Stimulated activated CD8-positive, alpha-beta memory T cell treated with anti-CD3 and anti-CD28 coated beads, Interleukin-7, amount 100 ng/mL, for 1 hour (primary cell): ENCODE measurements at places on chromosomes 2 and 18.

- no peak for DNase-seq
Observed at GRCh38 chr18:2589345-2590068, 18.1 kb downstream of the NDC80 start.

- DNase-seq: no peak
Observed at GRCh38 chr2:147614471-147614870, 230.4 kb upstream of the ACVR2A start.

GRCh38 chr2:169573974-169574299 lies 272 bp upstream of the FASTKD1 start:
- DNase-seq: no peak

DNA sequence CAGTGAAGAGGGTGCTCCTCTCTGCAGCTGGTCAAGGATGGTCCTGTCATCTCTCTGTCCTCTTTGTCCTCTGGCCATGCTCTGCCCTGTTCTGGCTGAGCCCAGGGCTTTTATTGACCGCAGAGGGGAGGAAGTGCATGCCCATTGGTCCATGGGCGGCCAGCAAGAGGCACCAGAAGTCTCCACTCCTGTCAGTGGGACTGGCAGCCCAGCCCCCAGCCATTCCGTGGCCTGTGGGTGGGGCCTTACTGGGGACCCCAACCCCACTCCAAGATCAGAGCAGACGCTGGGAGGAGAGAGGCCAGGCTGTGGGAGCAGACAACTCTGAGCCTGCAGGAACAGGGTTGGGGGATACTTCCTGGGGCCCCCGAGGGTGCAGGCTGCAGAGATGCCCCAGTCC lies 156.9 kb downstream of the CTNNA2 start:
- no peak for DNase-seq

DNA sequence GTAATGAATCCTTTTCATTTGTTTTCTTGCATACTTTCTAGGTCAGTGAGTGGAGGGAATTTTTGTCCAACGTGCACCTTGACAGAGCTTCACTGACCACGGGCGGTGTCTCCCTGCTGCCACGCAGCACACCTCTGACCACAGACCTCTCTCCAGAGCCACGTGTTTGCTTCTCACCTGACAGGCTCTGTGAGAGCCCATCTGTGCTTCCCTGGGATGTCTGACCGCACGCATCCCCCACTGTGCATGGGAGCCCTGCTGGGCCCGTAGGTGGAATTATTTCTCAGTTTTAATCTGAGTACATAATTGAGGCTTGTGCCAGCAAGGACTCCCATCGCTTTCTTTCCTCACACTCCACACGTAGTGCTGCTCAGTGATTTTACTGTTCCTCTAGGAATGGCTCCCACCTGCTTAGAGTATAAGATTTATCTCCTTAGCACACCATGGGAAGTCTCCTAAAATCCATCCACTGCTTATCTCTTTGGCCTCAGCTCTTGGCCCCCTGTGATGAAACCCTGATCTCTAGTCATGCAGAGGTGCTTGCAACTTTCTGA lies 482.6 kb downstream of the TSN start:
- DNase-seq: no peak

DNA sequence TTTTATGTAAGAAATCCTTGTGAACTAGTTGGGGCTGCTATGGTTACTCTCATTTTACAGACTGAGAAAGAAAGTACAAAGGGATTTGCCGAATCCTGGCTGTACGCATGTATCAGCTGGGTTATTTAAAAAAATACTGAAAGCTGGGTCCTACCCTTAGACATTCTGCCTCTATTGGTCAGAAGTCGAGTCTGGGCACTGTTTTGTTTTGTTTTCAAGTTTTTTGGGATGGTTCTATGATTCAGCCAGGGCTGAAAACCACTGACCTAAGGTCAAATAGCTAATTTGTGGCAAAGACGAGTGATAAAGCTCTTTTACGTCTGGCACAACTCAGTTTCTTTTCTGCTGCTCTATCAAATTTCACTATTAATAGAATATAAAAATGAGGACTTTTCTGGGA lies 5.9 kb upstream of the SLC8A1 start:
- no peak for DNase-seq

DNA sequence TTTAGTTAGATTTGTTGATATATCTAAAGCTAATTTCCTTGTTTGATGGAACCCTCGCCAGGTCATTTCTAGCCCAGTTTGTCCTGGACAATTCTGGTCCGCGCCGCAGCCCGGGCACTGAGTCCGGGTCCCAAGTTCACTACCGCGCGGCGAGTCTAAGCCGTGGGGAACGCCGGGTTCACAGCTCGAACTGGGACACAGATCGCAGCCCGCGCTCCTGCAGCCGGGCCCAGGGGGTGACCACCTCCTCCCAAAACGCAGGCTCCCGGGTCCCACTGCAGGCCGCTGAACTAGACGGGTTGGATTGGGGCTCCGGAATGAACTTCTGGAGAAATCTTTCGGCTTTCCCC lies 681 bp downstream of the ACADL start:
- no peak for DNase-seq

- peak; percentile 65 for DNase-seq
Observed at GRCh38 chr2:10043256-10043905, at the start of gene KLF11. Gene KLF11 (plus strand): TSS chr2:10043550. CDS start chr2:10043717, 167 bp downstream.

- DNase-seq: no peak
Observed at GRCh38 chr2:75173740-75174139, 25.6 kb downstream of the TACR1 start.

DNA sequence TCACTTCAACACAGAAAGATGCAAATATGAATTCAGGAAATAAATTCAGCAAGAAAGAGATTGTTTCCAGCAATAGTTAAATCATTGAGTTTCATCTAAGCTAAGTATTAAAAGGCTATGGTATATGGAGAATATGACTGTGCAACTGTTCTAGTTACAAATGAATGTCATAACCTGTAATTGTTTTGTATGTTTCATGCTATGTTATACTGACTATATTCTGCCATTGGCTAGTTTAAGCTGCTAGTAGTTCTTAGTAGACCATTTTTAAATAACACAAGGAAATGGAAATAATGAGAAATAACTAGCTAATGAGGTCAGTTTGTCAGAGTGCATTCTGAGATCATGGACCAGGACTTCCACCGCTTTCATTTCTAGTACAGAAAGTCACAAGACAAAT lies 1154.9 kb upstream of the TMEFF2 start:
- no peak for DNase-seq

- DNase-seq: no peak
Observed at GRCh38 chr2:235981631-235982030, 186.6 kb downstream of the GBX2 start.

- no peak for DNase-seq
Observed at GRCh38 chr2:11050565-11050964, 104.7 kb upstream of the SLC66A3 start.

DNA sequence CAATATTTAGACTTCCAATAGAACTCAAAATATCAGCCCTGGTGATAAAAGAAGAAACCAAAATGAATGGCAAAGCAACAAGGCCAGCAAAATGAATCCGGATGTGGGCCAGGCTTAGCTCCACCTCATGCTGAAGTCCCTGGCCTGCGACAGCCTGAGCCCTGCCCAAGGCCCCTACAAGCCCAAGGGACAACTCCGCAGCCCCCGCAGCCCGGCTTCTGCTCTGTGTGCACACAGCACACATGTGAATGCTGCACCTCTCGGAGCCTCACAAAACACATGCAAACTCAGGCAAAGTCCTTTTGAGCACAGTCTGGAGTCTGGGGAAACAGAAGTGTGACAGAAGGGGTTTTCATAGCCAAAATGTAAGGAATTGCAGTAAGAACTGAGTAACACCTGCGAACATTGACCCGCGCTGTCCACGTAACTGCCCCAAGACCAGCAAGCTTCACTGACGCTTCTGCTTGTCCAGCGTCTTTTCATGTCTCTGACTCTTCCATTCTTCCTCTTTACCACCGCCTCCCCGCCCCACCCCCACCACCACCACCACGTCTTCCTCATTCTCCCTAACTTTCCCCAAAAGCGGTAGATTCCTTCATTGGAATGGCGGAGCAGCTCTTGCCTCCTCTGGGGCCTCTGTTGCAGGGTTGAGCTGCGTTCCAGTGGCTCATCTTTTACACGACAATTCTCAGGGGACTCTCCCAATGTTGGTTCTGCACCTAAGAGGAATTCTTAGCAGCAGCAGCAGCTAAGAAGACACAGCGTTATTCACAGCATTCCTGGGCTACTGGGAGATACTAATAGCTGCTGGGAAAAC lies 136.4 kb upstream of the COPS8 start:
- DNase-seq: no peak

- no peak for DNase-seq
Observed at GRCh38 chr2:152432206-152432653, 97.3 kb downstream of the FMNL2 start.

GRCh38 chr2:207226243-207226642 lies 60.5 kb upstream of the KLF7 start:
- no peak for DNase-seq
